Kidney epithelial cell (primary cell): ENCODE measurements at places on chromosomes 12 and 14.

DNA sequence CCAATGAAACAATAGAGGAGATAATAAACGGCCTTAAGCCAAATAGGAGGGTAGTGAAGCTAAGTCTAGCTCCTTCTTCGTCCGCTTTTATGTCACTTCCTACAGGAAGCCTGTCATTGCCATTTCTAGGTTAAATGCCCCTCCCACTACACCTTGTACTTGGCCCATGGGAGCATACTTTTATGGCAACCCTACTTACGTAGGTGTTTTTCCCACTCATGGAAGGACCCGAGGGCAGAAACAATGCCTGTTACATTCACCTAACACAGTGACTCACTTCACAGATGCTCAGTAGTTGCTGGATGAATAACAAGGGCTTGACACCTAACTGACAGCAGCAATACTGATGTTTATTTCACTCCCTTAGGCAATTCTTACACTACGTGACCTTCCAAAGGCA is 44.5 kb downstream of the ALKBH1 start:
- DNase-seq: no peak

DNA sequence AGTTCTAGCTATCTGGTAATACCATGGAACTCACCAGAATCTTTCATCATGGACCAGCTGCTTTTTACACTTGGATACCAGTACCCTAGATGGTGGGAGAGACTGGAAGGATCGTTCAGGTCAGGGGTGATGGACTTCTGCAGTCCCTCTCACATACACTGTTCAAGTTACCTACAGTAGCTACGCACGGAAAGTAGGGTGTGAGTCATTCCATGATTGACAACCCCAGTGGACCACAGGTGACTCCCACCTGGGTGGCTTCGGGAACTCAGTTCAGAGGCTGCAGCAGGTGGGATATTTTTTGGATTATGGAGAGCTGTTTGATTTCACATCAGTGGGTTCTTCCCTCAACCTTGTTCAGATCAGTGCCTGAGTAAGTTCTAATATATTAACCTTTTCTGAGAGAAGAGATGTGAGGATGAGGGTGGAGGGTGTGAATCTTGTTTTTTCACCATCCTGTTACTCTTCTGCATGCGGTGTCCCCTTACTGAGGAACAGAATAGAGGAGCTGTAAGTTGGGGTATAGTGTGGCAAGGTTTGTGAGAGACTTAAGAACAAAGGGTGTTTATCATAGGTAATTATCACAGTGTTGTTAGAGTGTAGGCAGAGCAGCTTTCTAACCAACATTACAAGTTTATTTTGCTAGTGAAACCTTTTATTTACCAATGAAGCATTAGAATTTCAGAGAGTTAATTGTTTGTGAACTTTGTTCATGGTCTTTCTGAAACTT is 39.6 kb downstream of the PRKCH start:
- no peak for DNase-seq

GRCh38 chr14:86961106-86961716 is 1031.8 kb downstream of the GALC start:
- DNase-seq: no peak

DNA sequence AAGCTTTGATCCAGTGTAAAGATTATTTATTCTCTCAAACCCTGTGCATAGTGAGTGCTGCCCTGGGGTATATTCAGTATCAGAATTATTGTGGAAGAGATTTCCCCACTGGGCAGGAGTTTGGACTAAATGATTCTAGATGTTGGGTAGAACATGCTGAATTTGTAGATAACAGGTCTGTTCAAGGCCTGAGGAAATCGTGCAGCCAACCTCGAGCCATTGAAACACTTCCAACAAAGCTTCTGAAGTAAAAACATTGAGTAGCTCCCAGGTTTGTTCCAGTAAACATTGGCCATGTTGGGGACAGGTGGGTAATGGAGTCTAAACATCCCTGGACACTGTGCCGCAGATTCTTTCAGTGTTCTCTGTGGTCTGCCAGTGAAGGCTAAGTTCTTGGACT is 87.5 kb downstream of the LLPH start:
- no peak for DNase-seq

DNA sequence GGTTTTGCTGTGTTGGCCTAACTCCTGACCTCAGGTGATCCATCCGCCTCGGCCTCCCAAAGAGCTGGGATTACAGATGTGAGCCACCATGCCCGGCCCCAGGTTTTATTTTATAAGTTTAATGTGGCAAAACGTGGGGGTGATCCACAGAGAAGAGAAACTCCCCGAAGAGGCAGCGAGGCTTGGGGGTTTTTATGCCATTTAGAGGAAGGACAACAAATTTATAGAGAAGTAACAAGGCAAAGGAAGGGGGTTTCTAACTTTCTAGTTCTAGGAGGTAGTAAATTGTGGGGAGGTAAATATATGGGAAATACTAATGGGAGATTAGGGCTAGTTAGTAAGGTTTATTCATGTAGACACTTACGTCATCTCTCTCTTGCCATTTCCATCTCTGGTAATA is 17.2 kb upstream of the PHC1 start:
- DNase-seq: no peak

GRCh38 chr14:80930095-80930494 is 11.4 kb downstream of the CEP128 start:
- DNase-seq: no peak

- peak; percentile 16 for DNase-seq
These were observed 188.9 kb downstream of the ADAMTS20 start for GRCh38 chr12:43362910-43363694.

- DNase-seq: no peak
These were observed 6.7 kb upstream of the CACNB3 start for GRCh38 chr12:48811437-48812090.

DNA sequence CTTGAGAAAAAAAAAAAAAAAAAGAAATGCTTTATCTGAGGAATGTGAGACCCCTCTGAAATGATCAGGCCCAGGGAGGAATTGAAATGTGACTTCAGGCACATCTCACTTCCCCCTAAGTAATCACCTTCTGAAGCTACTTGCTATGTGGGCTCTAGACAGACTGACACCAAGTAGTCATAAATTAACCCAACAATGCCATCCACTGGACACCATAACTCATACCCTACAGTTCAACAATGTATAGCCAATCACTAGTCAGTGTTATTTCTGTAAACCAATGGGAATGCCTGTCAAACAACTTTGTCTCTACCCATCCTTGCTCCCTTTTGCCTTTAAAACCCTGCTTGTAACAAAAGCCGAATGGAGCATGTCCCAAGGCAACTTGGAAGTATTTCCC is 182.7 kb upstream of the TMPO start:
- no peak for DNase-seq

GRCh38 chr12:54136844-54137580 is 51.8 kb downstream of the SMUG1 start:
- DNase-seq: no peak

DNA sequence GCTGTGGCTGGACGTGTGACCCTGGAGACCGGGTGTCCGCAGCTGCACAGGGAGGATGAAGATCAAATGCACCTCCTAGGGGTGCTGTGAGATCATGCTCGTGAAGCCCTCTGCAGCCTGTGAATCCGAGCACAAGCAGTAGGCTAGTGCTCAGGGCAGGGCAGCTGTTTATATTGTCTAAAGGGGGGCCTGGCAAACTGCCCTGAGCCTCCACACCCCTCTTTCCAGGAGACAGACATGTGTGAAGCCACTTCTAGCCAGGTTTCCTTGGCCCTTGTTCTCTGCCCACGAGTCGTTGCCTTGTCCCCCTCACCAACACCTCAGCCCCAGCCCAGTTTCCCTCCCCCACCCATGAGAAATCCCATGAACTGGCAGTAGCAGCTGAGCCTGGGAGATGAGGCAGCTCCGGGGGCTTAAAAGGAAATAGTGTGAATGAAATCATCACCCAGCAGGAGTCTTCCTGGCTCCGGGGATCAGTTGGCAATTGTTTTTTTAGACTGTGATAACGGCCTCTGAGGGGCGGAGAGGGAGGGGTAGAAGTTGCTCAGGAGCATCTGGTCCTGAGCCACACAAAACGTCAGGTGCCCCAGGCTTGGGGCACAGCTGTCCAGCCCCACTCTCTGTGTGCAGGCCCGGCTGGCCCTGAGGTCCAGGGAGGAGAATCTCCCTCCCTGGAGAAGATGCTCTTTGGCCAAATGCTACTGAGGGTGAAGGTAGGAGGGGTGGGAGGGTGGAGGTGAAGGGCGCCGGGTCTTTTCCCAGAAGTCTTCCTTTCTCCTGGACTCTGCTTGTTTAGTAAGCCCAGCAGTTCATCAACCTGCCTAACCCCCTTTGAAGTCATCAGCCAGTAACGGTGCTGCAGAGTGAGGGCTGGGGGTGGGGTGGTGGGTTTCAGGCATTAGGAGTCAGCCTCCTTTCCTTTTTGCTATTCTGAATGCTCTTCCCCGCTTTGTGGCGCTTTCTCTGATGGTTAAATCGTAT is 4.0 kb downstream of the FGF6 start:
- DNase-seq: no peak

GRCh38 chr12:87382959-87383566 is 646.1 kb downstream of the C12orf50 start:
- DNase-seq: no peak

DNA sequence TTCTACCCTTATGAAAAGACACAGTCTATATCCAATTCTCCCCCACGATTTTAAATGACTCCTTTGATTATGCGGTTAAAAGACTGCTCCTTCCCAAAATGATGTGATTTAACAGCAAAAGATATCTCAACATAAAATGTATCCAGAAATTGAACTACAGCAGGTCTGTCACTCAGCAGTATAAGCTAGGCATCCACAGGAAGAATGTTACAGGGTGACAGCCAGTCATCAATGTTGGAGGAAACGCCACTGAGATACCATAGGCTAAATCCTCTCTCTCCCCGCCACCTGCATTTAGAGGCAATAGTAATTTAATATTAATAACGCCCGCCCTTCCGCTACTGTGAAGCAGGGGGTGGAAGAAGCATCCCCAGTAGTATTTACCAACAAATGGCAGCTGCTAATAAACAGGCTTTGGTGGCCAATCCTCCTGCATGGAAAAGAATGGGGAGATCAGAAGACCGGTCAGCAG is 613 bp downstream of the RECQL start:
- DNase-seq: no peak

- no peak for DNase-seq
These were observed 68.9 kb downstream of the NCOR2 start for GRCh38 chr12:124498275-124499189.

DNA sequence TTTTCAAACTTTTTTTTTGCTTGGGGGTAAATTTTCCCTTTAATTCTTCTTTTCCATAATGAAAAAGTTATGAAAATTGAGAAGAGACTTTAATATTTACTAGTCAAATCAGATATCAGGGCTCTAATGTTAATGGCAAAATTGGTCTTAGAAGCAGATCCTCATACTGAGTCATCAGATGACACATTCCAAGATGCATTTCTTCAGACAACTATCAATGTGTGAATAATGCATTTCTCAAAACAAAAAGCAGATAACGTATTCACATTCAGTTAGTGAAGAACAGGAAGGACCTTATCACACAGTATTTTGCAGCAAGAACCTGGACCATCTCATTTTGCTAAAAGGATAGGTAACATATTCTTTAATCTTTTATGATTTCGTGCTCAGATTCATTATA is 130.7 kb downstream of the GPHN start:
- no peak for DNase-seq
